Right renal cortex interstitium (tissue), 3 donors: ENCODE measurements at places on chromosomes 5 and 9. TPM values are rescaled to one million over a fixed set of nuclear protein-coding genes. Genes with fewer than 3 reads are reported as not detected.

The PTGDS gene
- polyA plus RNA-seq: 20.9 TPM

The MGAT4B gene
- polyA plus RNA-seq: 176 TPM

The UNC5A gene
- 0.10 TPM for polyA plus RNA-seq

- no peak for DNase-seq
Measured at GRCh38 chr9:84447305-84447704, 106.7 kb upstream of the SLC28A3 start.

DNA sequence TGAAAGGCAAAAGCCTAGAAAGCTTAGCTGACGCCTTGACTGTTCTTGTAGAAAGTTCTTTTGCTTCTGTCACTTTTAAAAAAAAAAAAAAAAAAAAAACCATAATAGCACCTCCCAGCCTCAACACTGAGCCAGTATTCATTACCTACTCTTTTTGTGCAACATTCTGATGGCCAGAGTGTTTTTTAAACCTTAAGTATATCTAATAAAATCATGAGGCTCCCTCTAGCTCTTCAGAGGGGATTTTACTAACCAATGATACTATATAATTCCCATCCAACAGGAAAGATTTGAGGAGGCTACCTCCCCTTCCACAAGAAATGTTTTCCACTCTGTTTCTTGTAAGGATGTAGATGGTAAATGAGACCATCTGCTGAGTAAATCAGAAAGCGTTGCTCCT lies 3.9 kb downstream of the BNC2 start:
- no peak for DNase-seq

DNA sequence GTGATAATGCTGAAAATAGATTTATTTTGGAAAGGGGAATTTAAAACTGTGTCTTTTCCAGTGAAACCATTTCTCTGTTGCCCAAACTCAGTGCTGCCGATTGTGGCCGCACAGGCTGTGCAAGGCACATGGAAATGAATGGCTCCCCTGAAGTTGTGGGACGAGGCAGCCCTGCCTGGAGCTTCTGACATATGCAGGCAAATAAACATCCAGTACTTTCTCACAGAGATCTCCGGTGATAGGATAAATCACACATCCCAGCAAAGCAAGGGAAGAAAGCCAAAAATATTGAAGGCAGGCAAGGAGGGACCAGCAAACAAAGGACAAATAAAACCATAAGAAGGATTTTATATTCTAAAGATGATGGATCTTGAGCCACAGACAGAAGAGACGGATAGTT lies 464.5 kb downstream of the MTRR start:
- DNase-seq: no peak

GRCh38 chr9:136020206-136020605 lies 59.0 kb upstream of the UBAC1 start:
- DNase-seq: no peak

- no peak for DNase-seq
Measured at GRCh38 chr5:179300581-179301180, 44.6 kb downstream of the ADAMTS2 start.

- DNase-seq: no peak
Measured at GRCh38 chr9:105742088-105742487, 47.7 kb downstream of the TMEM38B start.

DNA sequence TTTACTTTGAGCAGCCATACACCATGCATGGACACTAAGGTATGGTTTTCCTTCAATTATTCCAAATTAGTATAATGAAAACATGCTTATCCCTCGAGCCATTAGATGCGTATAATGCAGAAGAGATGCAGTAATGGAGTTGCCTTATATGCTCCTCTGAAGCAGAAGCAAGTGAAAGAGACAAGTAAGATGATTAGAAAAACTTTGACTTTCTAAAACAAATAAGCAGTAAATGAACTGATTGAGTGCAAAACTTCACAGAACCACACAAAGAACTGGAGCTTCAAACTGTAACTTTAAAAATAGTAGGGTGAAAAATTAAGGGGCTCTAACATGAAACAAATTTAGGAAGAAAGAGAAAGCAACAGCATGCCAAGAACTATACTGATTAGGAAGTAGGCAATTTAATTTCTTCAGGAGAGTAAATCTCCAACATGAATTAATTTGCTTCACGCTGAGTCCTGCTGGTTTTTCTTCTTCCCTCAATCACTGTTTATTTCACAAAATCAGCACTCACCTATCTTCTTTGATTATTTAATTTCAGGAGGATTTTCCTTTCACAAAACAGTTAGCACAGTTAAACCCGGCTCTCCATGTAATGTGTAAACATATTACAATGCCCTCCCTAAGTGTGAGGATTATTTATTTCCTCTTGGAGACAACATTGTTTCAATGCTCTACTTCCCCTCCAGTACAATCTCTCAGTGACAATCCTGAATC lies 90.3 kb upstream of the PAM start:
- no peak for DNase-seq

DNA sequence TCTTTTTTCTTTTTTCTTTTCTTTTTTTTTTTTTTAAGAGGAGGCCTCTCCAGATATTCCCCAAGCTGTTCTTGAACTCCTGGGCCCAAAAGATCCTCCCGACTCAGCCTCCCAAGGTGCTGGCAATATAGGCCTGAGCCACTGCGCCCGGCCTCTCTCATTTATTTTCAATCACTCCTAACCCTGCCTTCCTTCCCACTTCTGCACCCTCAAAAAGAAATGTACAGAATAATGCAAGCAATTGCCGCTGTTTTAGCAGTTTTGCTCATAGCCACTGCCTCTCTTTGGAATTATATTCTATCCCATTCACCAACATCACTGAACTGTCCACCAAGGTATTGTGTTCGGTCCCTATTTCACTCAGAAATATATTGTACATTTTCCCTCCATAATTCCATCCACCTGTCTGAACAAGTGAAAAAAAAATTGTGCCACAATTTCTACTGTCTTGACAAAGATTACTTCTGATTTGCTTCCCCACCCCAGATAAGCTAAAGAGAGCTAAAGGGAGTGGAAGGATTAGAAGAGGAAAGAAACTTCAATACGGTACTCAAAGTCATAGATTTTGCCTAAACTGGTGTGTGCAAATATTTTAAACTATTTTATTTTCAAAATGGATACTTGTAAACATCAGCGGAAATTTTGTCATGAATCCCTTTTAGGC lies 1.9 kb downstream of the FNBP1 start:
- DNase-seq: no peak

DNA sequence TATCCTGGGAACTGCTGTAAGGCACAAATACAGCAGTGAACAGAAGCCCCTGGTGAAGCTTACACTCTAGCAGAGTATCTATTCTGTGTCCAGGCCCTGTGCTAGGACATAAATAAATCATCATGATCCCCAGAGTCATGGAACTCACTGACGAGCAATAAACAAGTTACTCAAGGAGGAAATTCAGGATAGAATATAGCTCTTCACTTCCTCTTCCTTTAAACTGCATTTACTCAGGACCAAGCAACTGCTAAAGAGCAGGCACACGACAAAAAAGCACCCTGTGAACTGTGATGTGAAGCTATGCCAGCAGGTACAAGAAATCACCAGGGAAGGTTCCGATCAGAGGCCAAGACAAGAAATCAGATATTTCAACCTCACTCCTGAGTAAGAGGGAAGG lies 47.8 kb upstream of the NR5A1 start:
- DNase-seq: no peak

GRCh38 chr9:8558176-8558575 lies 758.6 kb upstream of the DMAC1 start:
- DNase-seq: no peak

- DNase-seq: no peak
Measured at GRCh38 chr9:114080773-114081440, 2.8 kb upstream of the AMBP start.

DNA sequence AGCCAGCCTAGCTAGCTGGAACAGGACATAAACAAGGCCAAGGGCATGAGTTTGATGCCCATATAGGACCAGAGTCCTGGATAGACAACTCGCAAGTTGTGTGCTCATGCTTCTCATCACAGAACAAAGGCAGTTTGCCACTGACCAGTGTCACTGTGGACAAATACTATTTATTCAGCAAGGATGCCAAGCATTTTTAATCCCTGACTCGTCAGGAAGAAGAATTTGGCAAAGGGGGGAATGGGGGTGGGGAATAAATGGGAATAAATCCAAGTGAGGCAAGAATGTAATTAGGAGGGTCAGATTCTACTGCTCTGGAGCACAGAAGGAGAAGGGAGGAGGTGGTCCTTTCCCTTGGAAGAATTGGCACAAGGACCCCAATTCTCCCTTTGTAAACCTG lies 46.8 kb upstream of the ANKRD55 start:
- no peak for DNase-seq

GRCh38 chr9:84781458-84781857 lies 111.9 kb downstream of the NTRK2 start:
- no peak for DNase-seq
